ENCODE measurements at places on chromosomes 3 and 15. TPM values are rescaled to one million over a fixed set of nuclear protein-coding genes. Genes with fewer than 3 reads are reported as not detected.

Gene EDC3
- total RNA-seq, result 12.8 TPM

Gene MTMR10
- 12.1 TPM for total RNA-seq

Gene ALG1L2
- total RNA-seq, result 0.33 TPM

Gene CRBN
- total RNA-seq, result 90.8 TPM

Gene AGBL1
- total RNA-seq, result not detected

Gene UNC13C
- not detected for total RNA-seq

Gene RPLP1
- total RNA-seq, result 68.7 TPM

Gene ANKUB1
- not detected for total RNA-seq

Gene GOLGA8M
- total RNA-seq, result 1.2 TPM

Gene GP9
- not detected for total RNA-seq

Gene NR1I2
- not detected for total RNA-seq

Gene C3orf85
- not detected for total RNA-seq

Gene TNNC1
- not detected for total RNA-seq

Gene TBC1D5
- 152 TPM for total RNA-seq
